ENCODE measurements at places on chromosomes 13 and 19.

- no peak for DNase-seq
These were observed 14.1 kb downstream of the PTPRS start for GRCh38 chr19:5326545-5326944.

DNA sequence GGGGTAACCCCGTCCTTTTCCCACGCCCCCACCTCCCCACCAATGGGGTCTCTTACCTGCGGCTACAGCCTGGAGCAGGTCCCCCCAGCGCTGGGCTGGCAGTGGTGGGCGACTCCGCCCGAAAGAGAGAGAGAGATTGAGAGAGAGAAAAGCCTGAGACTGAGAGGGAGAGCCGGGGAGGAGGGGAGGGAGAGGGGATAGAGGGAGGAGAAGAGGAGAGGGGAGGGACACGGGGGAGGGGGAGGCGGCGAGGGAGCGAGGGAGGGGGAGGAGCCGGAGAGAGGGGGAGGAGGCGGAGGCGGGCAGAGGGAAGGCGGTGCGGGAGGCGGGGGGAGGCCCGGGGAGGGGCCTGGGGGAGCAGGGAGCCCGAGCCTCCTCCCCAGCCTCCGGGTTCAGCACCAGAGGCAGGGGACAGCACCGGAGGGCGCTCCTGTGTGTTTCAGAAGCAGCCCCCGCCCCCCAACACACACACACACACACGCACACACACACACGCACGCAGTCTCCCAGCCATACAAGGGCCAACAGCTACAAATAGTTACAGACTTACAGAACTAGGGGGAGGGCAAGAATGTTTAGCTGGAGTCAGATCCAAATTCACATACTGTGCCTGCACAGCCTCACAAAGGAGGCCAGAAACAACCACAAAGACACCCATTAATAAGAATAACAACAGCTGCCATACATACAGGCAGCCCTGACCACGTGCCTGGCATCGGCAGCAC is at the start of gene SLC8A2:
TSS of gene SLC8A2 (minus strand) at position 161 of the 725 bp plus-strand sequence. CDS start 5,490 bp downstream, outside the sequence.
- DNase-seq = no peak

DNA sequence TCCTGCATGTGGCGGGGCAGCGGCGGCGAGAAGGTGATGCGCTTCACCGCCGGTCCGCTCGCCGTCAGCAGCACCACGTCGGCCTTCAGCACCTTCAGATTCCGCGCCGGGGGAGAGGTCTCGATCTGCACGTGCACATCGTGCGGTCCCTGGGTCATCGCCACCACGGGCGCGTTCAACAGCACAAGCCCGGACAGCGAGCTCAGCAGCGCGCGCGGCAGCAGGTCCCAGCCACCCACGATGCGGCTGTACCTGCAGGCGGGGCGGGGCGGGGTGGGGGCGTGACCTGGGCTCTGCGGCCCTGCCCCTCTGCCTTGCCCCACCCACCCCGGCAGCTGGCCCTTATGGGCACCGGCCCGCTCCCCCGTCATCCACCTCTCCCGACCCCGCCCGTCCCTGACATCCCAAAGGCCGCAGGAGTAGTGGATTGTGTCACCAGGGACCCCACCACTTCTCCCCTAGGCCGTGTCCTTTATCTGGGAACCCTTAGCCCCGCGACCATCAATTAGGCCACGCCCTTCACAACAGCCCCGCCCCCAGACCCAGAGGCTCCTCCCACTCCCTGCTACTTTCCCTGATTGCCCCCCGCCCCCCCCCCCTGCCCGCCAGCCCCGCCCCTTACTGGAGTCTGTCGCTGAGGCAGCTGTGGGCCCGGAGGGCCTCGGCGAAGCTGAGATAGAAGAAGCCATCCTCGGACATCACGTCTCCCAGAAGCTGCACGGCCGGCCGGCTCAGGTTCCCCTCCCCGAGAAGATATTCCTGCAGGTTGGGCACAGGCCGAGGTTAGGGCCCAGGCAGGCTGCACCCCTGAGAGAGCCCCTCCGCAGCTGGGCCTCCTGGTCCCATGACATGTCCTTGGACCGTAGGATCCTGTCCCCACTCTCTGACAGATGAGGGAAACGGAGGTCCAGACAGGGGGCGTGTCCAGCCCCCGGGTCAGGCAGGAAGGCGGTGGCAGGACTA is 6.1 kb downstream of the IL4I1 start:
- DNase-seq = peak; percentile 41

- DNase-seq = no peak
These were observed 8.5 kb downstream of the SIGLEC7 start for GRCh38 chr19:51150627-51151026.

DNA sequence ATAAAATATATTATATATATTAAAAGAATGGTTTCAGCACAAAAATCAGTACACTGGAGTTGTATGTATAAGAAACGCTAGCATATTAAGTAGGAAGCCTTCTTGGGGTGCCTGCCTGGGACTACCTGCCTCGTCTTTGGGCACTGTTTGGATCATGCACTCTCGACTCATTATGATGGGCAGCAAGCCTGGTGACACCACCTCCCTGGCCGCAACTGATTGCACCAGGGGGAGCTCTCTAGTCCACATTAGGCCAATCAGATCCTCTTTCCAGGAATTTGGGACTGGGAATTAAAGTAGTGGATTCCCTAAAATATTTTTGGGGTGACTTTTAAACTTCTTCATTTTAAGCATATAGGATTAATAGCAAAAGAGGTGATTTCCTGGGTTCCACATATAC is 56.0 kb upstream of the RGCC start:
- no peak for DNase-seq

DNA sequence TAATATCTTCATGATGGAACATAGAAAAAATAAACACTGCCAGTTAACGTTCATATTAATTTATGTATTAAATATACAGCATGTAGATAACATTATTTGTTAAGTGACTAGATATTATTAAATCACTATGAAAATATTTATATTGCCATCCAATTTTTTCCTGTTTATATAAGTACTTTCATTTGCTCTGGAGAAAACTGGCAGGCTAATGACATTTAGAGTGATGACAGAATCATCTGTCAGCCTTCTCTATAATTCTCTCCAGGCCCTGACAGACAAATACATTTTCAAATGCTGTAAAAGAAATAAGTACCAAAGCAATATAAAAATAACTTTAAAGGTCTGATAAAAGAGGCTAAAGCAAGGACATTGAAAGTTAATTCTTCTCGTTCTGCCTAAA is 2556.7 kb upstream of the PCDH20 start:
- no peak for DNase-seq

GRCh38 chr19:28372576-28373247 is 840.2 kb downstream of the UQCRFS1 start:
- DNase-seq = no peak

DNA sequence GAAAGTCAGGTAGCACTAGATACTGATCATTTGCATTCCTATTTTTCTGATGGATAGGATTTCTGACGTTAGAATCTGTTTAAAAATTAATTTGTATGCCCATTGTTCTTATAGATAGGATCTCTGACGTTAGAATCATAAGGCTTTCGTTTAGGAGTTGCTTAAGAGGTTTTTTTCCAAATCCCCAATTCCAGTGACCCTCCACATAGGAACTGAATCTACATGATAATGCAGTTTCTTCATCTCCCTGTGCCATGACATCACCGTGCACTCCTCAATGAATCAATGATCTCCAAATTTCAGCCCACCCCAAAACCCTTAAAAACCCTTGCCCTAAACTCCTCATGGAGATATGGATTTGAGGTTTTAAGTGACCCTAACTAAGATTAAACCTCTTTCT is 87.2 kb downstream of the RXFP2 start:
- DNase-seq = no peak

- DNase-seq = no peak
These were observed 126.0 kb downstream of the ATP11A start for GRCh38 chr13:112815871-112816270.

DNA sequence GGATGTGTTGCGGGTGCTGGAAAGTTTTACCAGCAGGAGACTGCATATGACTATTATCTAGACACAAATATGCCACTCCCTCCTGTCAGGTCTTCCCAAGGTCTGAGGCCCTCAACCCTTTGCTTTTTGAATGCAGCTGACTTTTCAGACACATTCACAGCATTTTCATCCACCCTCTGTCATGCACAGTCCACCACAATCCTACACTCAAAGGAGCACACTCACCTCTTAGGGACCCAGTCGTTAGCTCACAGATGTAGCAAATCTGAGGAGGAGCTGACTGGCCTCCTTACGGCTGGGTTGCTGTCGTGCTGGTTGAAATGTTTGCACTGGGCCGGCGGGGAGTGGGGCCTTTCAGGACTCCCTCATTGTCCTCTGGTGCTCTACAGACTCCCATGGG is 479.4 kb downstream of the IRS2 start:
- DNase-seq = no peak

DNA sequence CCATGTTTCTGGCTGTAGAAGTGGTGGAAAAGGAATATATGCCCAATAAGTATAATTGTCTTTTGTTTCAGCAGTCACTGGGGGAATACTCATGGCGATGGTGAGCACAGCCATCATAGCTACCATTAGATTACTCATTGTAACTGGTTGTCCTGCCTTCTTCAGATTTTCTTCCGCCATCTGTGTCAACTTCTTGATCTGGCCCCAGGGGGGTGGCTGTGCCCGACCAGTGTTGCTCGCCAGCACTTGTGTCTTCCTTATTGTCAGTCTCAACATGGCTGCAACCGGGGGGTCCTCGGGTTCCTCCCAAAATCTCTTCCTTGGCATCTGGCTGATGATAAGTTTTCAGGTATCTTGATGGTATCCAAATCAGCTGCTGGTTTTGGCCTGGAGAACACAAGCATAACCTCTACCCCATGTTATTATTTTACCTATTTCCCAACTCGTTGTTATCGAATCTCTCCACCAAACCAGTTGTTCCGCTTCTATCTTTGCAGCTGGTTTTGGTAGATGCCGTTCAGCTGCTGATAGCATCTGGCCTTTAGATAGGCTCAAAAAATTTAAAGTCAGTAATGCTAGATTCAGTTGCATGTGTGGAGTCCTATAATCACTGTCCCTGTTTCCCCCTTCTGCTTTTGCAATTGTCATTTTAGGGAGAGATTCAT is 23.0 kb upstream of the IL17D start:
- DNase-seq = no peak

- DNase-seq = no peak
These were observed 1.2 kb downstream of the PPM1N start for GRCh38 chr19:45499196-45500180.

DNA sequence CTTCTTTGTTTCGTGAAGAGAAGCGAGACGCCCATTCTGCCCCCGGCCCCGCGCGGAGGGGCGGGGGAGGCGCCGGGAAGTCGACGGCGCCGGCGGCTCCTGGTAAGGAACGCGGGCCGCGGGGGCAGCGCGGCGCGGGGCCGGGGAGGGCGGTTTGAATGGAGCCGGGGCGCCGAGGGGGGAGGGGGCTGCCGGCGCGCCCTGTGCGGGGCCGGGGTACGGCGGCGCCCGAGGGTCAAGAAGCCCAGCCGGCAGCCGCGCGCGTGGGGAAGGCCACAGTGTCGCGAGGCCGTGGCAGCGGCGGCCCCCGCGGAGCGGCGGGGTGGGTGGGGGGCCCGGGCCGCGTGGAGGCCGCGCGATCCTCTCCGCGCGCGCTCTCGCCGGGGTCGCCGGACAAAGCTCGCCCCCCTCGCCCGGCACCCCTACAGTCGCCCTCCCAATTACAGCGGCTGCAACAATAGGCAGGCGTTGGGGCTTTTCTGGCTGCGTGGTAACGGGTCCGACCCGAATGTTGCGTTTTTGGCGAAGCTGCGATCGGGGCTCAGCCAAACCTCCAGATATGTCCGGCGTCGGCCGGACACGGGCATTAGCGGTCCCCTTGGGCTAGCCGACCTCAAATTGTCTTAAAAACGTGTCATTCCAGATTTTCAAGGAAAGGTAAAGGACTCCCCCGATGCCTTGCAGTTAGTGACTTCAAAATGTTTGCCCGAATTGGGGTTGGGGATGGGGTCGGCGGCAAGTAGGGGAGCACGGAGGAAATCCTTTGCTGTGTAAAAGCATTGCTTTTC is 437 bp downstream of the SMARCA4 start:
- no peak for DNase-seq

DNA sequence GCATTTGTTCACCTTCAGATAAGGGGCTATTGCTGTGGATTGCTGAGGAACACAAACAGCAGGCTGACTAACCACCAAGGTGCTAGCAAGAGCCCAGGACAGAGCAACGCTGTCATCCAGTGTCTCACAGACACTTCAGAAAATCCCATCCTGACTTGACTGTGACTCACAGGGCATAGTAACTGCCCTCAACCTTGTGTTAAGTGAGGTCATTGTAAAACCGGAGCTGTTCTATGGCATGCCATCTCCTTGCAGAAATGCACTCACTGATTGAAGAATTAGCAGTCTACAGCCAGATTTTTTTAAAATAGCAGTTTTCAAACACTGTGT is 51.1 kb downstream of the TNFRSF19 start:
- no peak for DNase-seq

DNA sequence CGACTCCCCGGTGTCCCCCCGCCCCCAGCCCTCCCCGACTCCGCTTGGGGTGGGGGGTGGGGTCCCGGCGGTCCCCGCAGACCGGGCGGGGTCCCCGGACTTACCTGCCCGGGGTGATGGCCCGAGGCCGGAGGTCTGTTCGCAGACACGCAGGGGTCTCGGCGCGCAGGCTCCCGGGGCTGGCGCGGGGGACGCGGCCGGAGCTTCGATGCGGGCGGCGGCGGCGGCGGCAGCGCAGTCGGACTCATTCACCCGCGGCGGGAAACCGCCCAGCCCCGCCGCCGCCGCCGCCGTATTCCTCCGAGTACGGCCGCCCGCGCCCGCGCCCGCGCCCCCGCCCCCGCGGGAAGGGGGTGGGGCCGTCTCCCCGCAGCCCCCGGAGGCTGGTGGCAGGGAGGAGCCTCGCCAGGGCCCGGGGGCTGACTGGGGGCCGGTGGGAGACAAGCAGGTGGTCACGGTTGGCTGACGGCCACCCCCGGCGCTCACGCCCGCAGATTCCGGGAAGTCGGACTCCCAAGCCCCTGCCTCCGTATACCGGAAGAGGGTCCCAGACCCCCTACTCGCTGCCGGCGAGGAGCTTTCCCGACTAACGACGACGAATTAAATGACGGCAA is at the start of gene C2CD4C:
TSS of gene C2CD4C (minus strand) at position 246 of the 614 bp plus-strand sequence. CDS start 786 bp downstream, outside the sequence.
- no peak for DNase-seq

GRCh38 chr13:44432650-44433049 is 59.0 kb downstream of the SERP2 start:
- no peak for DNase-seq

GRCh38 chr19:55738302-55738701 is at the start of gene NLRP9:
TSS of gene NLRP9 (minus strand) at chr19:55738402. CDS start at chr19:55738374, 28 bp downstream.
- no peak for DNase-seq

DNA sequence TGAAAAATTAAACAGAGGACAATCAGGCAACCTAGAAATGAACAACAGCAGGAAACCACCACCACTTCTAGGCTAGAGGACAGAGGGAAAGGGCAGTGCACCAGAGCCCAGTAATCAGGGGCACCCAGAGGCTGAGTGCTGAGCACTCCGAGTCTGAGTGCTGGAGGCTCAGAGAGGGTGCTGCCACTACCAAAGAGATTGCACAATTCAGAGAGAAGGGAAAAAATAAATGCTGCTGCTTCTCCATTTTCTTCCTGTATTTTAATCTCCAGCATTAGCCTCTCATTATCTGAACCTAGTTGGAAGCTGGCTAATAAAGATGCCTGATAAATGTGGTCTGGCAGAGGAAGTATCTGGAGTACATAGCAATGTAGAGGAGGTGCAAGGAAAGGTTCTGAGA is 11.8 kb upstream of the ZNF175 start:
- DNase-seq = no peak

DNA sequence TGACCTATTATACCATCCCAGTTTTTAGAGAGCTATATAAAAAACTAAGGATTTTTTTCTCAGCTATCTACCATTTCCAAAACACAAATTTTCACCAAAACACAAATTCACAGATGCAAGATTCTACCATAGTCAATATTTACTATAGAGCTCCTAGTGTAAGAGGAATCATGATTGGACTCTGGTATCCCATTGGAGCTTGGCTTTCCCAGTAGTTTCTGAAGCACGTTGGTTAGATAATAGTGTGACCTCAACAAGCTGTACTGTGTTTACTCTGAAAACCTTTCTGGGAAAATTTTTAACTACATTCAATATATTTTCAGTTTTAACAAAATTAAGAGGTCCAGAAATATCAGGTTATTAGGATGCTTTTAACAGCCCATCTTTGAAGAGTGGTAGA is 660.6 kb upstream of the SLC10A2 start:
- DNase-seq = no peak
